Central memory CD4-positive, alpha-beta T cell (primary cell): ENCODE measurements at places on chromosomes 11 and 22.

DNA sequence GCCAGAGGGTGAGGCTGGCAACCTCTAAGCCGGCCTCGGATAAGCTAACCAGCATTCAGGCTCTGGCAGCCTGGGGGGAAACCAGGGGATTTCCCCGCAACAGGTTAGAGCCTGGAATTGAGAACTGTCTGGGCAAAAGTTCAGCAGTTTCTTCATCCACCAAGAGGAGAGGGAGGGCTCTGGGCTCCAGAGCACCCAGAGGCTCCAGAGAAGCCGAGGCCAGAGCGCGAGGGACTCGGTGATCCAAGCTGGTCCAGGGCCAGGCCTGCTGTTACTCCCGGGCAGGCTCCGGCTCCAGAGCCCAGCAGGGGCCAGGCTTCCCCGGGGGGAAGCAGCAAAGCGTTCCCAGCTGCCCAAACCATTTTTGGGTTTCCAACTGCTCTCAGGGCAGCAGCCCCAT is 13.3 kb upstream of the SH3BP1 start:
- no peak for DNase-seq

GRCh38 chr11:110207123-110207522 is 89.3 kb downstream of the RDX start:
- no peak for DNase-seq

- no peak for DNase-seq
Observed at GRCh38 chr11:15471895-15472799, 357.4 kb downstream of the INSC start.

DNA sequence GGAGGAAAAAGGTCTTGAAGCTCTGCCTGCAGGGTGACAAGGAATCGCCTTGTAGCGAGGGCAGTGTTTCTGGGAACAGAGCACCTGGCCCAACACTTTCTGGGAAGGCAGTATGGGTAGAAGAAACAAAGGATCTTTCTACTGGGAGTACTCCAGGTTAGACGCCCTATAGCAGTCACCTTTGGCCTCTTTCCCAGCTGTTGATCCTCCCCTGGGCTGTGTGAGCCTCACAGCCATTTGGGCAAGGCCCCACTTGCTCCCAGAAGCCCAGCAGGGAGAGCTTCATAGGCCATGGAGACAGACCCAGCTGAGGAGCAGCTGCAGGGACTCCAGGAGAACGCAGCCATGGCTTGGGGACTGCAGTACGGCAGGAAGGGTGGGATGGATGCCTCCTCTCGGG is 1.2 kb downstream of the SLCO2B1 start:
- DNase-seq: no peak

GRCh38 chr11:24760681-24761080 is 263.8 kb downstream of the LUZP2 start:
- no peak for DNase-seq

DNA sequence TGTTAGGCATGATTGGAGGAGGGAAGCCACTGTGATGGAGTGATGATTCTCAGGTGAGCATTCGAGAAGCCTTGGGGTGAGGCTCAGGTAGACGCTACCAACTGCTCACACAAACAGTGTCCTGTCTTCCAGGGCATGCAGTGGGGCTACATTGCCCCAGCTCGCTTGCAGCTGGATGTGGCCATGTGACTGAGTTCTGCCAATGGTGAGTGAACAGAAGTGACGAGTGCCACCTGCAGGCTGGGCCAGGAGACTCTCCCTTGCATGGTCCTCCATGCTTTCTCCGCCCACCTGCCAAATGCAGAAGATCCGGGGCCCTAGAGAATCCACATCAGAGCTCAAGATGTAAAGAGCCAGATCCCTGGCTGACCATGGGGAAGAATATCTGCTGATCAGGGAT is 195.9 kb downstream of the BCR start:
- no peak for DNase-seq

GRCh38 chr11:120182372-120182771 is 28.5 kb upstream of the OAF start:
- no peak for DNase-seq

DNA sequence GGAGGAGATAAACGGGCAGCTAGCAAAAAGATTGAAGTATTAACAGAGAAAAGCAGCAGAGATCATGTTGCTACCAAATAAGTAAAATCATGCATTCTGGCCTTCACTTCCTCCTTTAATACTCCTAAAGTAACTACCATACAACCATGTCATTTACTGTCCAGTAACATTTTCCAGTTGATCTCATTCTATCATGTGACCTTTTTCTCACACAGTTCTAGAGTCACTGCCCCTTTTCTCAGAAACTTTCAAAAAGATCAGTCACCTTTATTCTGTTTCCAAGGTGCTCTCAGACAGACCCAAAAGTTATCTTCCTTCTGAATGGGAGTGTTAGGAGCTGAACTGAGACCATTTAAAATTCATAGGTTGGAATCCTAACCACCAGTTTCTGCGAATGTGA is 984.4 kb downstream of the FAM181B start:
- DNase-seq: no peak
